Renal cortical epithelial cell (primary cell): ENCODE measurements at places on chromosomes 7 and 10. TPM values are rescaled to one million over a fixed set of nuclear protein-coding genes. Genes with fewer than 3 reads are reported as not detected.

Gene MBL2
- not detected in 2 replicates for total RNA-seq

Gene TEX36
- not detected in 2 replicates for total RNA-seq

Gene FEZF1
- total RNA-seq = not detected in 2 replicates

Gene SPAM1
- not detected in 2 replicates for total RNA-seq

Gene KNDC1
- total RNA-seq = 0.25 TPM in 1 of 2 replicates, not detected in the other

Gene ZFAND2A
- 9.9 and 21.4 TPM in 2 replicates for total RNA-seq

Gene C7orf57
- not detected in 2 replicates for total RNA-seq

Gene SPDYE2B
- total RNA-seq = not detected in 2 replicates

Gene GDF10
- total RNA-seq = not detected in 2 replicates

Gene PDE1C
- total RNA-seq = 2.3 and 6.1 TPM in 2 replicates

Gene CHN2
- 3.5 TPM in 2 replicates for total RNA-seq

Gene CRYGN
- not detected in 2 replicates for total RNA-seq

Gene GPER1
- total RNA-seq = 0.52 and 1.6 TPM in 2 replicates

Gene SLC29A4
- 2.6 and 39.0 TPM in 2 replicates for total RNA-seq

Gene GNAI1
- 38.4 and 101 TPM in 2 replicates for total RNA-seq

Gene MYO1G
- not detected in 2 replicates for total RNA-seq

Gene LRRC61
- total RNA-seq = 30.6 and 86.5 TPM in 2 replicates

Gene SEMA3A
- 7.1 and 16.0 TPM in 2 replicates for total RNA-seq

Gene BNIP3
- 141 and 278 TPM in 2 replicates for total RNA-seq

Gene HABP2
- 0.17 and 28.8 TPM in 2 replicates for total RNA-seq

Gene TMEM176A
- total RNA-seq = 0.35 TPM in 1 of 2 replicates, not detected in the other

Gene LRIT1
- total RNA-seq = not detected in 2 replicates

Gene TMEM176B
- total RNA-seq = 0.75 and 1.0 TPM in 2 replicates

Gene GDF2
- total RNA-seq = not detected in 2 replicates

Gene HOXA1
- 1.0 and 1.8 TPM in 2 replicates for total RNA-seq

Gene GIMAP8
- total RNA-seq = 0.15 and 0.17 TPM in 2 replicates

Gene GHRHR
- not detected in 2 replicates for total RNA-seq

Gene PTF1A
- not detected in 2 replicates for total RNA-seq

Gene PNLIPRP2
- total RNA-seq = not detected in 2 replicates

Gene ZNF117
- total RNA-seq = 6.1 and 16.9 TPM in 2 replicates

Gene SPOCK2
- 2.0 and 41.8 TPM in 2 replicates for total RNA-seq

Gene FFAR4
- total RNA-seq = not detected in 2 replicates

Gene ASB15
- total RNA-seq = not detected in 2 replicates

Gene INA
- total RNA-seq = 1.8 and 5.2 TPM in 2 replicates
